ENCODE measurements at places on chromosomes 2 and 18.

DNA sequence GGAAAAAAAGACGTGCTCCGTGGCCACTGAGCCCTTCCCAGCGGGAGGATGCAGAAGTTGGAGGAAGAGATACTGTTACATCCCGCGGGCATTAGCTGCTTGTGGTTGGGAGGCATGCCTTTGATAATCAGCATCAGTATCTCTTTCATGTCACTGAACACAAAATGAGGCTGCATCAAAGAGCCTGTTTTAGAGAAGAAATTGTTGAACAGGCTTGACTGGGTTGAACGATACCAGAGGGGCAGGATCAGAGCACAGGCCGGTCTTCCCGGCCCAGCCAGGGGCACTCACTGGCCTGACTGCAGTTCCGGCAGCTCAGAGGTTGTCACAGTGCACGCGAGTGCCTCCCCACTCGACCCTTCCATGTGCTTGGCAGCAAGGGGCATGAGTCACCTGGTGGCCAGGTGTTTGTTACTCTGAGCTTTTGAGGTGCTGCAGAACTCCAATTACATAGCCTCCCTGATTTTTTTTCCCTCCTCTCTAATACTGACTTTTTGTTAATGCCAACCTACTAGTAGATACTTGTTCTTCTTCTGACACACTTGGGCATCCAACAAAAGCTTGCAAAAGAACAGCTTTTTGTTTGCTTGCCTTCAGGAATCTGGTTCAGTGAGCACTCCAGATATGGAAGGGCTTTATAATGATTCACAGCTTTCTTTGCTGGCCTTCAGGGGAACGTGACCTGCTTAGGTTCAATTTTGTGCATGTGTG, 121.6 kb downstream of the VAPA start:
- DNase-seq: no peak

DNA sequence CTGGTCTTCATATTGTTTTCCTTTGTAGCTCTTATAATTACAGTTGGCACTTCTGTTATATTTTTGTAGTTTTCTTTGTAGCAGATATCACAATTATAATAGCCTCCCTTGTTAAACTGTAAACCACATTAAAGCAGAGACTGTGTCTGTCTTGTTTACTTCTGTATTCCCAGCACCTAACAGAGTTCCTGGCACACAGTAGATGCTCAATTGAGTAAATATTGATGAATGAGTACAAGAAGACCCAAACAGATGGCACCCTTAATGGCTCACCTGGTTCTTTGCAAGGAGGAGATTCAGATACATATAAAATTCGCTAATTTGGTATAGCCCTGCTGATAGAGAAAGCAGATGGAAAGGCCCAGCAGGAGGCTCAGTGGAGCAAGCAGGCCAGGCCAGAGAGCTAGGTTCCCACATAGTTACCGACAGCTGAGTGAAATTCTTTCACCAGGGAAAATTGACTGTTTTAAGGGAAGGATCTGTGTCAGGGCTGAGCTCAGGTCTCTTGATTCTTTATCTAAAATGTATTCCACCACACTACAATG, 120.1 kb downstream of the NUP35 start:
- DNase-seq: no peak

DNA sequence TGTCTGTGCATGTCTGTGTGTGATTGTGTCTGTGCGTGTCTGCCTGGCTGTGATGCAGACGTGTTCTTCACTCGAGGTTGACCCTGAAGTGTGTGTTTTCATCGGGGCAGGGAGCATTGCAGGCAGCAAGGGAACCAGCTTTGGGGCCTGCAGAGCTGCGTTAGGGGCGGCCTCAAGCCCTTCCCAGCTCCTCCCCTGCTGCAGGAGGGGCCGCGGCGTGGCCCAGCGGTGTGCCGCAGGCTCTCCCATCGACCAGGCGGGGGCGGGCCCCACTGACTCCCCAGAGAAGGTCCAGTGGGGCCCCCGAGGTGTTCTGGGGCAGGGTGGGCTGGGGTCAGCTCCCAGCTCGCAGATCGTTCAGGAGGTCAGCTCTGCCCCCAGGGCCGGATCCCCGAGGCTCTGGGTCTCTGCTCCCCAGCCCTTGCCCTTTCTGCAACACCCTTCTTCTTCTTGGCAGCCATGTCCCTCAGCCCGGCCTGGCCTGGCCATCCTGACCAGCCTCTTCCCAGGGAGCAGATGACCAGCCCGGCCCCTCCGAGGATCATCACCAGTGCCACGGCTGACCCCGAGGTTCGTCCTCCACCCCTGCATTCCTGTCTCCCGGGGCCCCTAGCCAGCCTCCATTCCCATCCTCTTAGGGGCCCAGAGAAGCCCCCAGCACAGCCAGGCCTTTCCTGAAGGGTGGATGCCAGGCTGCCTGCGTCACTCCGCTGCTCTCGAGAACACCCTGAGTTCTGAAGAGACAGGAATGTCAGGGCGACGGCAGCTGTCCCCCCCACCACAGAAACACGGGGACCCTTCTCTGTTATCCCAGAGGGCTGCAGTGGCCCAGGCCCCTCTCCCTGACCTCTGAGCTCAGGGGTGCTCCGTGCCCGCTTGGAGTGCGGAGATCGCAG, 11.1 kb upstream of the KLHL30 start:
- peak; percentile 64 for DNase-seq

GRCh38 chr2:239583171-239583878, 182.5 kb upstream of the HDAC4 start:
- DNase-seq: no peak

DNA sequence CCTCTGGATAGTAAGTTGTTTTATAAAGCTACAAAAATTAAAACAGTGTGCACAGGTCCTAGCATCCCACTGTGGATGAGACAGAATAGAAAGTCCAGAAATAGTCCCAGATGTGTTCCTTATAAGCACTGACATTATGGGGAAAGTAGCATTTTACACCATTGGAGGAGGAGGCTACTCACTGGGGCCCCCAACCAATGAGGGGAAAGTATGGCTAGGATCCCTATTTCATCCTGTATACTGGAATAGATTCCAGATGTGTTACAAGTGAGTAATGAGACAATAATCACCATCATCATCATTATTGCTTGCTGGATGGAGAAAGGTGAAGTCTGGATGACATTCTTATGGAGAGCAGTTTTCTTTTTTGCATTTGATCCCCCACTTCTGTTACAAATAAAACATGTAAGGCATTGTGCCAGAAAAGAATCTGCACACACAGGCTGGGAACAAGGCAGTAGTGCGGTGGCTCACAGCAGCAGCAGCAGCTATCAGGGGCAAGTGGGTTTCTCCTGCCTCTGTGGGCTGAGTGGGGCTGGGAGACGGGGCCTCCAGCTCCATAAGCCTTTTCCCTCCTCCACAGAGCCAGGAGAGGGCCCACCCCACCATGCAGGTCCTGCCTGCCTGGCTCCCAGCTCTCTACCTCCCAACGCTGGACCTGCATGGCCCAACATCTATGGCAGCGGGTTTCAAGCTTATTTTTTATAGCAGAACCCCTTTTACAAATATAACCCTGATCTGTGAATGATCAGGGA, 5.0 kb downstream of the ARID5A start:
- DNase-seq: no peak

DNA sequence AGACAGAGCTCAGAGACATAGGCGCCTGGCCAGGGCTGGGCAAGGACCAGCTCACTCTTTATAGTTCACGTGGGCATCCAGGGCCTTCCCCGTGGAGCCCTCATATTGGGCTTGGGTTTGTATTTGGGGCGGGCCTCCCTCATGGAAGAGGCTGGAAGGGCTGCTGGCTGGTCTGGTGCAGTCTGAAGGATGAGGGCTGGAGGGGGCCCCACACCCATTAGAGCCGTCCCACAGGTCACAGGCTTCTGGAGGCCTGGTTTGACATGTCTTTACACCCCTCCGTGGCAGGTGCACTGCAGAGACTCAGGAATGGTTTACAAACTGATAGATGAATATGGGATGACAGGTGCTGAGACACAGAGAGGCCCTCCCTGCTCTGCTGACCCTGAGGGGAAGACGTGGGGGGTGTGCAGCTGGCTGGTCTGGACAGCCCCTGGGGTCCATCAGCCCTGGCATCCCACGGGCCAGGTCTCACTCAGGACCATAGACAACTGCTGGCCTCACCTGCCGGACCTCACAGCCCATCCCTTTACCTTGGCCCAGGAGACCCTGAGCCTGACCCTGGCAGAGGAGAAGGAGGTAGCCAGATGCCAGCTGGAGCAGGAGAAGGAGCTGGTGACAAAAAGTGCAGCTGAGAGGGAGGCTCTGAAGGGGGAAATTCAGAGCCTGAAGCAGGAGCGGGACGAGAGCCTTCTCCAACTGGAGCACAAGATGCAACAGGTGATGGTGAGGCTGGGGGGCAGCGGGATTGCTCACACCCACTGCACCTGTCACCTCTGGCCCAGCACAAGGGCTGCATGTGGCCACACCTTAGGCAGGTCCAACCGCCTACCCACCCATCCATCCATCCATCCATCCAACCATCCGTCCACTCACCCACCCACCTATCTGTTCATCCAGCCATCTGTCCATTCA, 43.9 kb downstream of the CROCC2 start:
- DNase-seq: no peak

DNA sequence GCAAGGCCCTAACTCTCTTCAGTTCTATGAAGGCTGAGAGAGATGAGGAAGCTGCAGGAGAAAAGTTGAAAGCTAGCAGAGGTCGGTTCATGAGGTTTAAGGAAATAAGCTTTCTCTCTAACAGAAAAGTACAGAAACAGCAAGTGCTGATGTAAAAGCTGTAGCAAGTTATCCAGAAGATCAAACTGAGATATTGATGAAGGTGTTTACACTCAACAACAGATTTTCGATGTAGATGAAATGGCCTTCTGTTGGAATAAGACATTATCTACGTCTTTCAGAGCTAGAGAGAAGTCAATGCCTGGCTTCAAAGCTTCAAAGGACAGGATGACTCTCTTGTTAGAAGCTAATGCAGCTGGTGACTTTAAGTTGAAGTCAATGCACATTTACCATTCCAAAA, 87.4 kb downstream of the PDCL3 start:
- no peak for DNase-seq

GRCh38 chr2:124536591-124536990, 511.5 kb downstream of the CNTNAP5 start:
- DNase-seq: no peak

- DNase-seq: peak; percentile 72
Observed at GRCh38 chr2:147511491-147511948, 333.3 kb upstream of the ACVR2A start.

- DNase-seq: peak; percentile 21
Observed at GRCh38 chr2:165120740-165121467, 82.9 kb downstream of the SCN3A start.

DNA sequence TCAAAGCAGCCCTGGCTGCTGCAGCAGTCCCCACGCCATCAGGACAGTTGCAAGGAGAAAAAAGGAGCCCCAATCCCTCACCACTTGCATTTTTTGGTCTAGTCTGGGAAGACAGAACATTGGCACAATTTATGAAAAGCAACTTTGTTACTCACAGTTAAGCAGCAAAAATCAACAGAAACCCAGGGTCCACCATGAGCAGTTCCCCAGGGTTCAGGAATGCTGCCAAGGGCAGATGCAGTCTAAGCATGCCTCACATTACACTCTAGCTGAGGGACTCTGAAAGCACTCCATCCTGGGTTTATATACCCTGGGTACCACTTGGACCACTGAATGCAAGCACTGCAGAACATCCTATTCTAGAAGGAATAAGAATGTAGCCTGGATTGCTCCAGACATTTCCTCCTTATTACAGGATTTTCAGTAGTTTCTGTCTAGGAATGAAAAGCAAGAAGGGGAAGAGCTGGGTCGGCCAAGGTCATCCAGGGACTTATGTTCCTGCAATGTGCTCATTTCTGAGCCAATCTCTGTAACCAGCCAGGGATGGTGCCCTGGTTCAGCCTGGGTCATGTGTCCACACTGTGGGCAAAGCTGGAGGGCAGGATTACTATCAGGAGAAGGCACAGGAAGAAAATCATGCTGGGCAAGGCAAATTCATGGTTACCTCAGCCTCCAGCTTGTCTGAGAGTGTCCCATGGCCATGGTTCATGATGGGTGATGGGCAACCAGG, 19.5 kb upstream of the TMEM163 start:
- peak; percentile 47 for DNase-seq

DNA sequence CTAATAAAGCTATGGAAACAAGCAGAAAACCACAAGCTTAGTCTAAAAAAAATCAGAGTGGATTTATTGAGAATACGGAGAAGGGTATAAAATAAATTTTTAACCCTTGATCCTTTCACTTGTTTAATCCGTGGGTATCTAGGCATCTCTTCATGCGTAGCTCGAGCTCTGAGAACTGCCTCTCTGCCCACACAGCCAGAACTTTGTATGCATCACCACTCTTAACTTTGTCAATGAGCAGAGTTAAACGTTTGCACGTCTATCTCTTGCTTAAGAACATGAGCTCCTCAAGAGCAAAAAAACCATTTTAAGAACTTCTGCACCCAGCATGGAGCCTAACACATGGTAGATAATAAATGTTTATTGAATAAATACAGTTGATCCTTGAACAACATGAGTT, 26.9 kb upstream of the TANK start:
- DNase-seq: no peak

GRCh38 chr2:179842498-179843153, 18.8 kb downstream of the ZNF385B start:
- peak; percentile 49 for DNase-seq

DNA sequence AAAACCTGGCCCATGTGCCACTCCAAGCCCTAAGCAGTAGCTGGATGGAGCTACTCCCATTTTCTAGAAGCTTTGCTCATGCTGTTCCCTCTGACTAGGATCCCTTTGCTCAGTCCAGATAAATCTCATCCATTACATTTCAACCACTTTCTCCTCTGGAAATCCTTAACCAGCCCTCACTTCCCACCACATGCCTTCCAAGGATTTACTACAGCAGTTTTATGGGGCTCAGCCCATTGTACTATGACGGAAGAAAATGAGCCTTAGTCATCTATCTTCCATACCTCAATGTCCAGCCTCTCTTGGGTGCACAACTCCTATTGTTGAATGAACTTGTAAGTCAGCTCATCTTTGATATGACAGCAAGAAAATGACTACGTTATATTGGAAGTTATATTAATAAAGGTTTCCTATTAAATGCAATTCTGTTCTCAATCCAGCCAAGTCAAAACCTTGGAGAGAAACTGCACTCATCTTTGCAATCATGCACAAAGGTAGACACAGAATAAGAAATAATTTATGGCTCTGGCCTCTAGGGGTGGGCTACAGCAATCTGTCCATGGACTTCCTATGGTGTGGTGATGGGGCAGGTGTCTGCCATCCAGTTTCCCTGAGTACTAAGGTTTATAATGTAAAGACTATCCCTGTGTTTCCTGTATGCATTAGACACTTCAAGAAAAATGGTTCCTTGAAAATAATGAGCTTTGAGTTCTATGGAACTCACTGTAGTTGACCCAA, 3.4 kb downstream of the B4GALT6 start:
- DNase-seq: peak; percentile 40

- DNase-seq: no peak
Observed at GRCh38 chr18:4878480-4878879, 318.6 kb downstream of the AKAIN1 start.

DNA sequence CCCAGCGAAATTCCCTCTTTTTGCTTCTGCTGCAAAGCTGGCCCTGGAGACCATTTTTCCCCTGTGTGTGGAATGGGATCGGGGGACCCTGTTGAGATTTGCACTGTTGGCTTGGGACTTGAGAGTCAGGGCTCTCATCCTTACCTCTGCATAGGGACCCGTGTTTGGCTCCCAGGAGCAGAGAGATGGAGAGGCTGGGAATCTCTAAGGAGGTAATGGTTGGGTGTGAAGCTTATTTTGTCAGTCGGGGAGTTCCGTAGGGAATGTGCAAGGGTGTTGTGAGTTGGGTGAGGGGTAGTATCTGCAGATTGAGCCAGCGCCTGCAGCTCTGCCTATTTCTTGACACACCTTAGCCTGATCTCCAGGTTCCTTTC, 4.5 kb downstream of the GATA6 start:
- peak; percentile 63 for DNase-seq

- no peak for DNase-seq
Observed at GRCh38 chr18:39960550-39960949, 1994.5 kb upstream of the PIK3C3 start.
